Stimulated activated naive CD4-positive, alpha-beta T cell (primary cell): ENCODE measurements at places on chromosomes 2 and 18.

GRCh38 chr2:24870891-24871705 lies 48.9 kb downstream of the ADCY3 start:
- no peak for DNase-seq

DNA sequence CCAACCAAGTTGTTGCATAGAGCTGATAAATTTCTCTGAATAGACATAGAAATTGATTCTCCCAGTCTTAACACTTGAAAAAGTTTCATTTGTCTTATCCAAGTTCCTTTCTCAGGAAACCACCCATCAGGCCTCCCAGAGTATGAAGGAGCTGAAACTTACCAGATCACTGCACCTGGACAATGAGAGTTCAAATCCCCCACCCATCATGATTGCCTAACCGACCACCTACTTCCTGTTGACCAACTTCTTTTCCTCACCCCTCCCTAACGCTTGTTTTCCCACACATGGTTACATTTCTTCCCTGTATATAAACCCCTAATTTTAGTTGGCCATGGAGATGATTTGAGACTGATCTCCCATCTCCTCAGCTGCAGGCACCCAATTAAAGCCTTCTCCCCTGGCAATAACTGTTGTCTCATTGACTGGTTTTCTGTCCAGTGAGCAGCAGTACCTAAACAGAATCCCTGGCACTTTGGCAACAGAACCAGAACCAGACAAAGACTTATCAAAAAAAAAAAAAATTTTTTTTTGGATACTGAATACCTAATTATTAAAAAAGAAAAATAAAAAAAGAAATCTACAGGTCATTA lies 103.0 kb downstream of the SPIRE1 start:
- DNase-seq: no peak

DNA sequence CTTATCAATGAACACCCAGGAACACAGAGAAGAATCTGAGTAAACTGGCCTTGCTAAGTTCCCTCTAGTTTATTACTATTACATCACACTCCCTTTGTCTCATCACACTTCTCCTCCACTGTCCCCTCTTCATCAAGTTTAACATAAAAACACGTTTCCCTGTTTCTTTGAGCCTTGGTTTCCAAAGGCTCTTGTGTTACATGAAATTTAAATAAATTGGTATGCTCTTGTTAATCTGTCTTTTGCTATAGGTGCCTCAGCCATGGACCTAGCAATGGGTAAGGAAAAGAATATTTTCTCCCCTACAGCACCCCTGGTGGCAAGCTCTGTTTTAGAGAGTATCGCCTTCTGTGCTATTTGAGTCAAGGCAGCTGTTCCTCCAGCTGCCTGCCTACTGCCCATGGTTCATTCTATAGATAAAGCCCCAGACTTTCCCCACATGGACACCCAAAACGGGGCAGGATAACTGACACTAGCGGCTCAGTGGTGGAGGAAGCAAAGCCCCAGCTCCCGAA lies 31.8 kb downstream of the TGIF1 start:
- no peak for DNase-seq

- no peak for DNase-seq
These were observed 33.5 kb upstream of the SPRED2 start for GRCh38 chr2:65465857-65466256.
